ENCODE measurements at places on chromosomes 1 and 21.

- DNase-seq = no peak
Measured at GRCh38 chr1:160800645-160801408, 4.9 kb downstream of the LY9 start.

GRCh38 chr1:171245458-171246064 lies 2.7 kb upstream of the FMO1 start:
- no peak for DNase-seq

DNA sequence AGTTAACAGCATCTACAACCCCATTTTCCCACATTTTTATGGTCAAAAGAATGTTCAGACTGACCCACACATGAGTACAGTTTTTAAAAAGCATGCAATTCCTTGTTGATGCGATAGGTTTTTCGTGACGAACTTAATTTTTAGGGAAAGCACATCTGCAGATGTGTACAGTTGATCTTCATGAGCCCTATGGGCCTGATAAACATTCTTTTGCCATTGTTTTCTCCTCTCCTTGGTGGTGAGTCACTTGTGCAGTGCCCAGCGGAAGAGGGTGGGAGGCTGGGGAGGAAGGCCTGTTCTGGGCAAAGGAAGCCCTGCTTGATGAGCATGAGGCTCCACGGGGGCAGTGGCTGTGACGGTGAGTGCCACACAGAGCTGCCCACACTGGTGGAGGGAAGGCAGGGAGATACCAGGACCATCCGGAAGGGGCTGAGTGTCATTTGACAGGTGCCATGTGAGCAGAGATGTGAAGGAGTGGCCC lies 5.3 kb downstream of the ARF1 start:
- DNase-seq = no peak

GRCh38 chr21:34916446-34916845 lies 132.7 kb downstream of the RUNX1 start:
- no peak for DNase-seq

- DNase-seq = no peak
Measured at GRCh38 chr1:16391411-16391810, 24.4 kb downstream of the SZRD1 start.

- DNase-seq = no peak
Measured at GRCh38 chr1:106780066-106780465, 276.4 kb upstream of the PRMT6 start.

DNA sequence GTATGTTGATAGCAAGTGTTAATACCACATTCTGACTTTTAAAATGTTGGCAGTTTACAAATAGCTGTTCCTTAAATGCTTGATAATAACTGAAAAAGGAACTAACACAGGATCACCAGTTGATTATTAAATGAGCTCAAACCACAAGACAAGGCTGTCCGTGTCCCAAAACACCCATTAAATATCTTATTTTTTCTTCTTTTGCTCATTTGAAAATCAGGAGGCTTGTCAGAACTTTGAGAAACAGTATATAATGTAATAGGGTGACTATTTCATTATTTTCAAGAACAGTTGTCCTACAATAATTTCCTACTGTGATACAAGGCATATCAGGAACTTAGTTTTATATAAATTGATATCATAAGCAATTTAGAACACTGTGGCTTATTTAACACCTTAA lies 2.7 kb downstream of the CDKN2C start:
- DNase-seq = no peak

DNA sequence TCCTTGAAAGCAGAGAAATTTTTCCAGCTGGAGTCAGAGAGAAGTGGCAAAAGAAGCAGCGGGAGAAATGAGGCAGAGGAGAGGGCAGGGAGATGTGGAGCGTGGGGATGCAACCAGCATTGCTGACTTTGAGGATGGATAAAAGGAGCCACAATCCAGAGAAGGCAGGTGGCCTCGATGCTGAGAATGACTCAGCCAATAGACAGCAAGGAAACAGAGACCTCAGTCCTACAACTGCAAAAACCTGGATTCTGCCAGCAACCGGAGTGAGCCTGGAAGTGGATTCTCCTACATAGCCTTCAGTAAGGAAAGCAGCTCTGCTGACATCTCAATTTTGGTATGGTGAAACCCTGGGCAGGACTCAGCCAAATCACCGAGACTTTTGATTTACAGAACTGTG lies 128.9 kb upstream of the ATP1B1 start:
- no peak for DNase-seq

DNA sequence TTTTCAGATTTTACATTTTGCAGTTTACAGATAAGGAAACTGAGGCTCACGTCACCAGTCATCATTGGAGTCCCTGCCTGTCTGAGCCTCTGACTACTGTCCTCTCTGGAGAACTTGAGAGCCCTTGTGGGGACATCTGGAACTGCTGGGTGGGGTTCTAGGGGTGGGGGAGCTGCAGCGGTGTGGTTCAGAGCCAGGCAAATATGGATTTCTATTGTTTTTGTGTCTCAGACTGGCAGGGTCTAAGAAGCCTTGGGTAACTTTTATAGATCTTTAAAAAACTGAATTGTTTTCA lies 46.9 kb downstream of the IER5 start:
- no peak for DNase-seq

DNA sequence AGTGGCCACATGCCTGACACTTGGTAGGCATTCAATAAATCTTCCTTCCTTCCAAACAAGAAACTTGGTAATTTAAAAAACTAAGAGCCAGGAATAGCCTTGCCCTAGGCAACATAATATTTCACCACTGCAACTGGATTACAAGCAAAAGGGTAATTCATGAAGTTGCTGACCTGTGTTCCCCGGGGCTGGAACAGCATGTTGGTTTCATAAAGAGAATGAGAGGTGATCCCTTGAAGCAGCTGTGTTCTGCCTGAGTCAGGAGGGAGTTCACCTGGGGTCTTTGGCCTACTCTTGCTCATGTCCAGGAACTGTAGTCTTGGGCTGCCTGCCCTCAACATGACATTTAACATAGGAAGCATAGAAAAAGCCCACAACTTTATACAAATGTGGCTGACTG lies 329.0 kb upstream of the DAB1 start:
- no peak for DNase-seq

DNA sequence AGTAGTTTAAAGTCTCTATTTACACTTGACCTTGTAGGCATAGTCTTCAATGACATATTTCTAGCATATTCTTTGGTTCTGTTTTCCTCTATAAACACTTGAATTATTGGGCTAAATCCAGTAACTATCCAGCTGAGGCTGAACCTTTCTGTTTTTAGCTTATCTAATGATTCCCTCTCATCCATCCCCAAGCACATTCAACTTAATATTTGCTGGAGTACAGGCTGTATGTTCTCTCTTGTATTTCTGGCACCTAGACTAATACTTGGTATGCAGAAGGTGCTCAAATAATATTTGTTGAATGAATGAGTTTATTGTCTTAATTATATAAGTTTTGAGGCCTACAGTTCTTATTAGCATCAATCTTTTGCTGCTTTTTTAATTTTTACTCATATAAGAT lies 88.7 kb downstream of the RABGAP1L start:
- DNase-seq = no peak

Measured in cerebellar nuclear complex (tissue), 1 donor.